Karpas-422 (cell line): ENCODE measurements at places on chromosomes 6 and 20.

- no peak for DNase-seq
Observed at GRCh38 chr6:90538278-90539046, 48.4 kb downstream of the MAP3K7 start.

DNA sequence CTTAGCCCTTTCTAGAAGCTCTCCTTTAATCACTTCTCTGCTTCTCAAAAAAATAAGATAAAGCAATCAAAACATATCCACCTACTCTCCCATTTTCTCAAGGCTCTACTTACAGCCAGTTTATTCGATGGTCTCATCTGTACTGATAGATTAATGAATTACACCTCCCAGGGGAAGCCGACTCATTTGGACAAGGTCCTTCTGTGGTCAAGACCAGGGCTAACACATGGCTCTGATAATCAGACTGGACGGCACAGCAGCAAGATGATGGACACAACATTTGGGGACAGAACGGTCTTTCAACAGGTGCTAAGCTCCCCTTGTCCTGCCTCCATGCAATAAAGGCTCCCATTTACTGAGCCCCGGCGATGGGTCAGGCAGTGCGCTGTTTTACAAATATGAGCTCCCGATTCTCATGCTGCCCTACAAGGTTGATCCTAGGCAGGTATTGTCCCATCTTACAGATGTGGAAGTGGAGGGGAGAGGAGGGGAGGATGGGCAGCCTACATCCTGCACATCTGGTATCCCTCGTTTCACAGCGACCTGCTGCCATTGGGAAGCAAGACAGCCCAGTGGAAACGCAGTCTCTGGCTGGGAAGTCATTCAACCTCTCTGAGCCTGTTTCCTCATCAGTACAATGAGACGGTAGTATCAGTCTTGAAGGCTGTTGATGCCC is 15.7 kb downstream of the CPNE5 start:
- no peak for DNase-seq

GRCh38 chr6:157021344-157021992 is 244.3 kb downstream of the ARID1B start:
- peak; percentile 96 for DNase-seq

GRCh38 chr6:132190097-132190814 is 211.0 kb downstream of the MOXD1 start:
- no peak for DNase-seq

- no peak for DNase-seq
Observed at GRCh38 chr6:41712651-41713103, 22.7 kb downstream of the TFEB start.

DNA sequence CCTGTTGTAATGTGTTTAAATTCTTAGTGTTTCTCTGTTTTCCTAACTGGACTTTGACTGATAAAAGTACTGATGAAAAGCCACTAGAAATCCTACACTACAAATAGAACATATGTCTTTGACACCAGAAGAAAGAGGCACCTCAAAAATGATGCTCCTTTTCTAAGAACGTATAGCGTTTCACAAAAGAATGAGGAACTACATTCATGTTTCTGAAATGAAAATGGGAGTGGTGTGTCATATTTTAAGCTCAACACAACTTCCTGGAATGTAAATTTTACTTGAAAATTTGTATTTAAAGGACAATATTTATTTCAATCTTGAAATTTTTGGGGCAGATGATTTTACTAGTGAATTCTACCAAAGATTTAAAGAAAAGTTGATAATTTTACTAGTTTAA is 35.3 kb downstream of the KIAA0408 start:
- no peak for DNase-seq

DNA sequence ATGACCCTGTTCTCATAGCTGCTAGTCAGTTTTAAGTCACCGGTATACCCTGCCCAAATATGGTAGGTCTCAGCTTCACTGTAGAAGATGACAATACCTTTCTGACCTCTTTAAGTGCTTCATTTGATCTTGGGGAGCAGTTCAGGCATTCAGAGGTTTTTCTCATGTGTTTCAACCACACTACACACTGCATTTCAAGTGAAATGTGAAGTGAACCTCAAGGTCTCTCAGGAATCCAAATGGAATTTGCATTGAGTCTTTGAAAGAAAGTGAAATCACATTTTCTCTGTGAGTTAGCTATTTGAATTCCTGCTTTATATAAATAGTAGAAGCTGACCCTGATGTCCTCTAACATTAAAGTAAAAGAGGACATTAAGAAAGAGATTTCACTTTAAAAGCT is 461.6 kb downstream of the ADGRB3 start:
- DNase-seq = no peak

DNA sequence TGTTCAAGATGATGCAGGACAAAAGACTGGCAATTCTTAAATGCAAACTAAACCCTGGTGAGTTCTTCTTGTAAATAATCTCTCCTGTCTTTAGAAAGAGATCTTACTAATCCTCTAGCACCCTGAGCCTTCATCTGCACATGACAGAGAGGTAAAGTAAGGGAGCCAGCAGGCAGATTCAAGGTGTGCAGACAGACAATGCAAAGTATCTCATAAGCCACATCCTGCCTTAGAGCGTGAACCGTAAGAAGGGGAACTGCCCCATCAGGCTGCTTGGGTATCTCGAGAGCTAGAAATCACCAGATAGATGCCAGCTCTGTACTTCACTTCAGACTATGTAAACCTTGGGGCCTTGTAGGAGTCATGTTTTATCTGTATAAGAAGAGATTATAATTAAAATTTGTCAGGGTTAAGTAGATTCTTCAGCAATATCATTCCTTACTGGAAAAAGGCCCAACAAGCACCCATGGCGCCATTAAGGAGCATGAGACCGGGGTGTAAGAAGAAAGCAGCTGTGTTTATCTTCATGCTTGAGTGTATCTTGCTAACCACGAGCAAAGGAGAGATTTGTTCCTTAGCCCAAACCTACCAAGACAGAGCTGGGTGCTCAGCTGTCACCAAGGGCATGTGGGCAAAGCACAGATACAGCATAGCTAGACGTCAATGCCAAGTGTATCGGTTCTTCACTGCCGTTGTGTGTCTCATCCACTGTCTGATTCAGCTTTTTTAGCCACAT is 24.4 kb downstream of the CNR1 start:
- DNase-seq = peak; percentile 84

- no peak for DNase-seq
Observed at GRCh38 chr20:14522595-14522994, 185.2 kb upstream of the FLRT3 start.

DNA sequence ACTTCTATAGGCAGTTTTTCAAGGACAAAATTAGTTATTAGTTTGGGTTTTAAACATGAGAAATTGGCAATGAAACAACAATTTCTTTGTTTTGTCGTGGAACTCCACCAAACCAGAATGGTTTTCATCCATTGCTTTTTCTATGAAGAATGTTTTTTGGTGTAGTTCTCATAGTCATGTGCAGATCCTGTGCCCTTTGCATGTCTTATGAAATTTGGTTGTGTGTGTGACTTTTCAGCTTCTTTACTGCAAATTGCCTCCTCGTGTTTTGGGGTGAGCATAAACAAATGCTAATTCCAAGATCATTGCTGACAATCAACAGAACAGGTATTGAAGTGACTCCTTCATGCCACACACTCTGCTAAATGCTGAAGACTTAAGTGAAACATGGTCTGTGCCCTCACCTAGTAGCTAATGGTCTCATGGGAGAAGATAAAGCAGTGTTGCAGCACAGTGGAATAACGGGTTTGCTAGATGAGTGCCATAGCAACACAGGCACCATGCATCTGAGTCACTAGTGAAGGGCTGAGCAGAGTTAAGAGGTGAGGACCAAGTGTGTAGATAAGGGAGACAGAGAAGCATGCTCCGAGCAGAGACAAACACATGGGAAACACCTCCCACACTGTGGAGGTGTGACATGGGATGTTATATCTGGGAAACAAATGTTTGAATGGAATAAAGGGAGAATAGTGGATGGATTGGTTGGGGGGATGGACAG is 120.0 kb downstream of the SLC16A10 start:
- DNase-seq = no peak

DNA sequence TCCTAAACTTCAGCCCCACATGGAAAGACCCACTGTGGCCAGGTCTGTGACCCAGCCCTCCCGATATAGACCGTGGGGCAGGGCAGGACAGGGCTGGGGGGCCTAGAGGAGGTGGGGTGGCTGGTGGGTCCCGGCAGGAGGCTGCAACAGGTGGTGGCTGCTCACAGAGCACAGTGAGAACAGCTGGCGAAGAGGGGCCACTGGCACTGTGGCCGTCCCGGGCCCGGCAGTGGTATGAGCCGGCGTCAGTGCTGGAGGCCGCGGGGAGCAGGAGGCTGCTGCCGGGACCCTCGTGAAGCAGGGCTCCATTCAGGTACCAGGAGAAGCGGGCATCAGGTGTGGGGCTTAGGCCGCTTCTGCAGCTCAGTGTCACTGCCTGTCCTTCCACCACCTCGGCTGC is 13.4 kb downstream of the SIGLEC1 start:
- DNase-seq = no peak

DNA sequence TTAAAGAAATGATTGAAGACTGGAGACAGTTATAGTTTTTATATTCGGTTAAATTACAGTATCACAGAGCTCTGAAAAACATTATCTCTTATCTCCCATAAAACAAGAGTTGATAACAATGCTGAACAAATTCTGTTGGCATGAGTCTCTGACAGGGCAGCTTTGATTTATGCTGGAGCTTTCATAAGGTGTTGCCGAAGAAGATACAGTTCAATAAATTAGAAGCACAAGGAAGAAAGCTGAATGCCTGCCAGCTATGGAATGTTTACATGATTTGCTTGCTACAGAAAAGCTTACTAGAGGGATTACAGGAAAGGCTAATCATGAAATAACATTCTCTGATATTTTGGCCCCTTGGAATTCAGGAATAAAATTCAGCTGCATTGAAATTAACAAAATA is 431.9 kb upstream of the GJE1 start:
- no peak for DNase-seq

- no peak for DNase-seq
Observed at GRCh38 chr6:20340068-20340848, 61.4 kb upstream of the E2F3 start.

GRCh38 chr6:118324116-118324515 is 224.0 kb upstream of the PLN start:
- DNase-seq = no peak

GRCh38 chr6:145815309-145816274 is 997 bp upstream of the FBXO30 start:
- peak; percentile 46 for DNase-seq

DNA sequence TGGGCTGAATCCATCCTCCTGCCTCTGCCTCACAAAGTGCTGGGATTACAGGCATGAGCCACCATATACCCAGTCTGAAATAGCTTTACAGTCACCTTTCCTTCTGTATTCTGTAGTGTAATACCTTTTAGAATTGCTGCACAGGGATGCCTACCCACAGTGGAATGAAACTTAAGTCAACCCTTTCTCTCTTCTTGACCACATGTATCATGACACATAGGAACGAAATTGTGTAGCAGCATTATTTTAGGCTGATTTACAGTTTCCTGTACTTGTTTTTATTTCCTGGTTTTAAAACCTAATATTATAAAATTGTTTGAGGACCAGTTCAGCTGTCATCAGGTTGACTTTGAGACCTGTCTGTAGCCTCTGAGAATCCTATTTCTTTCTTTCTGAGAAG is 297.8 kb downstream of the ZFAND3 start:
- no peak for DNase-seq

- DNase-seq = no peak
Observed at GRCh38 chr6:107807196-107807811, 16.8 kb downstream of the SCML4 start.

GRCh38 chr6:162727322-162728182 is at the start of the genes PACRG and PRKN:
PACRG (plus strand) TSS chr6:162727974.
PRKN (minus strand) TSS chr6:162727766.
- peak; percentile 91 for DNase-seq

DNA sequence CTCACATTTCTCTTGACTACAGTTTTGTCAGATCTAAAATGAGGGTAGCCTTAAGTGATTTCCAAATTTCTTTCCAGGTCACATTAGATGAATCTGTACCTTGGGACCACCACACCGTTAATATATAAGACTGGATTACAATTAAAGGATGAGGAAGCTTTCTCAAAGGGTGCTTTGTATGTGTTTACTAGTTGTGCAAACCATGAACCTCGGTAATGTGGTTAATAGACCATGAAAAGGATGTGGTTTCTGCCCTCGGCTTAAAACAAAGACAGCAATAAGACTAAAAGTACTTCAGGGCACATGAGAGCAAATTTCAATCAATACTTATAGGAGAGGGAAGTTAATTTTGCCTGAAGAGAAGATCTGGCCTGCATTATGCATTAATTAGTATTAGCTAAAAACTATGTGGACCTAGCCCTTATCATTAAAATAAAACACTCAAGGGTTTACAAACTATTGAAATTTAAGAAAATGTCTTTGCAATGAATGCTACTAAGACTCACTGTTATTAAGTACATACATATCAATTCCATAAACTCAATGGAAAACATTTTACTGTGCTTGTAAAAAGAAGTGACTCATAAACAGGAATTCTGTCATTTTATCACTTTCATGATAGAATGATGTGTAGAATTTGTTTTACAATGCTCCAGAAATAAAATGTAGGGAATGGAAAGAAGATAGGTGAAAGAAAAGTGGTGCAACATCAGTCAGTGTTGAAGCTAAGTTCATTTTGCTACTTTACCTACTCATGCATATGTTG is 936 bp upstream of the TMX4 start:
- DNase-seq = peak; percentile 61
